ENCODE measurements at places on chromosomes 12 and 14.

- no peak for DNase-seq
Observed at GRCh38 chr14:105141026-105141425, 27.6 kb downstream of the JAG2 start.

- no peak for DNase-seq
Observed at GRCh38 chr14:30195941-30196340, 268.3 kb upstream of the PRKD1 start.

GRCh38 chr12:53187145-53187899, 6.6 kb upstream of the CSAD start:
- DNase-seq = no peak

DNA sequence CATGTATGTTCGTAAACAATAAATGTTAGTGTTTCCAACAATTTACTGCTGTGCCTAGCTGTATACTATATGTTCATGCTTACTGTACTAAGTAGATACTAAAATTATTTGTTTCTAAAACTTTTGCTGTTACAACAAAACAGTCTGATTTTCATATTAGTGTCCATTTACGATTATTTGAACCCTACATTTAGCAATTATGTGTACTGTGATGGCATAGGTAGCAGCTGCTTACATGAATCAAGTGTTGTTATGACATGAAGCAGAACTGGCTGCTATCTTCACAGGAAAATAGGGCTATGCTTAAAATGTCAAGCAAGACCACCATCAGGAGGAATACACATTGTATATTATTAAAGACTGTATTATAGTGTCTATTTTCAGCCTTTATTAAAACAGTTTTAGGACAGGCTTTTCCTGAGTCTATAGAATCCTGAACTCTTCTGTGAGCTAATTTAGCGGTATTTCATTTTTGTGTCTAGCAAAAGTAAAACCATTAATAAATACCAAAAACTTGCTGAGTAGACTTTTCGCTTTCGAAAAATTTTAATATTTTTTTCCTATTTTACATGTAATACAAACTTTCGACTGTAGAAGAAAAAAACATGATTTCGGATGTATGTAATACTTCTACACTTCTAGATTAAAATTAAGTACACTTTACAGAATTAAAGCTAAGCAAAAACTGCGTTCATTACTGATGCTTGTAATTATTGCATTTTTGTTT, 1.1 kb upstream of the WDR89 start:
- DNase-seq = no peak

DNA sequence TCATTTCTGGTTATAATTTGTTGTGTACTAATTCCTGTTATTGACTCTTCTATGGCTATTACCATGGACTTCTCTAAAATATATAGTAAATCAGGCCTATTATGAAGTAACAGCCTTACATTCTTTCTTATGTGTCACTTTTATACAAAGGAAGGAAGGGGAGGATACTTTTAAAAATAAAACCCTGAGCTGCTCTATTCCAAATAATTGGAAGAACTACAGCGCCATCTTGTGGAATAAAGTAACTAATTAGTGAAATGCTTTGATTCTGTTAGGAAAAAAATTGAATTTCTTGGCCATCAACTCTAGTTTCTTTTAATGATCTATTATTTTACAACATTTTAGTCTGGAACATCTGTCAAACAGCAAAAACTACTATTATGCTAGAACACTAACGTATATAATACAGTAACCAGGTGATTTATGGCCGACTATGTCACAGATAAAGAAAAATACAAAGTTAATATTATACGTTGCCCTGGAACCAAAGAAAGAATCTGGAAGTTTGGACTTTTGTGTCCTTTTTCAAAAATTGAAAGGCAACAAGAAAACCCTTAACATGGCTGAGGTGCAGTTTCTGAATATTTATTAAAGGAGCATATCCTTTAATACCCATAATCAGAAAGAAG, 55.0 kb upstream of the NELL2 start:
- peak; percentile 30 for DNase-seq

GRCh38 chr14:104819361-104819781, 18.5 kb downstream of the ZBTB42 start:
- DNase-seq = peak; percentile 26

DNA sequence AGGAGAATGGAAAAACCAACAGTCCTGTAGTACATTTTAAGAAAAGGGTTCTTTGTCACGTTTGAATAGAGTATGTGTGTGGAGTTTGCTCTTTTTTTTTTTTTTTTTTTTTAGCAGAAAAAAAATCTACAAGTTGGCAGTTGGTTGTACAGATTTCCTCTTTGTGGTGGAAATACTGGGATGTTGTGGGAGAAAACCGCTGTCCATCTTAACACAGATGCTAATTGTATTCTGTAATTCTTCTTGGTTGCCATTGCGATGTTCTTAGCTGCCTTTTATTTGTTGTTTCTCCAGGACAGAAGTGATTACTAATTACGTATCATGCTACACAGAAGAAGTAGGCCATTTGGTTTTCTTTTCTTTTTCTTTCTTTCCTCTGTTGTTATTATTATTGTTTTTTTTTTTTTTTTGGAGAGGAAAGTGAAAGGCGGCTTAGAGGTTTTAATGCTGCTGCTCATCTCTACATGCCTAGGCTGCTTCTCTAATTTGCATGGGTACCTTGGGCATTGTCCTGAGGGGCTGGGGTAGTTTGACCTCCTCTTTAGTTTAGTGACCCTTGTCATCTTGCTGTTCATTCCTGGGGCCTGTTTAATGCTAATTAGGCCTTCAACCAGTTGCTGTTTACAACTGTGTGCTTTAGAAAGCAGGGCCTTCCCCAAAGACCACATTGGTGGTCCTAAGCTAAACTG, 94.7 kb downstream of the TMTC2 start:
- peak; percentile 45 for DNase-seq

DNA sequence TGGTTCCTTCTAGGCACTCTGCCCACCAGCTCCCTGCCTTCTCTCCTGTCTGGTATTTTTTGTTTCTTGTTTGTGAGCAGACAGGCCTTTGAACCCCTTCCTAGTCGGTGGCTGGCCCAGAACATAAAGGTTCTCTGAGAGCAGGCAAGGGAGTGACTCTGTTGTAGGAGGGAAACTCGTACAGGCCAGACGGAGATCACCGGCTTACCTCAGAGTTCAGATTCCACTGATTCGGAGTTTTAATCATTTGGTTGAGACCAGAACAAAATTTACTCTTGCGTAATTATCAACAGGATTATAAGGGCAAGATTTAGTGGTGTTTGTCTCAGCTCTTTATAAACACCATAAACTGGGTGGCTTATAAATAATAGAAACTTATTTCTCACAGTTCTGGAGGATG, 128.3 kb downstream of the PLXNC1 start:
- no peak for DNase-seq

DNA sequence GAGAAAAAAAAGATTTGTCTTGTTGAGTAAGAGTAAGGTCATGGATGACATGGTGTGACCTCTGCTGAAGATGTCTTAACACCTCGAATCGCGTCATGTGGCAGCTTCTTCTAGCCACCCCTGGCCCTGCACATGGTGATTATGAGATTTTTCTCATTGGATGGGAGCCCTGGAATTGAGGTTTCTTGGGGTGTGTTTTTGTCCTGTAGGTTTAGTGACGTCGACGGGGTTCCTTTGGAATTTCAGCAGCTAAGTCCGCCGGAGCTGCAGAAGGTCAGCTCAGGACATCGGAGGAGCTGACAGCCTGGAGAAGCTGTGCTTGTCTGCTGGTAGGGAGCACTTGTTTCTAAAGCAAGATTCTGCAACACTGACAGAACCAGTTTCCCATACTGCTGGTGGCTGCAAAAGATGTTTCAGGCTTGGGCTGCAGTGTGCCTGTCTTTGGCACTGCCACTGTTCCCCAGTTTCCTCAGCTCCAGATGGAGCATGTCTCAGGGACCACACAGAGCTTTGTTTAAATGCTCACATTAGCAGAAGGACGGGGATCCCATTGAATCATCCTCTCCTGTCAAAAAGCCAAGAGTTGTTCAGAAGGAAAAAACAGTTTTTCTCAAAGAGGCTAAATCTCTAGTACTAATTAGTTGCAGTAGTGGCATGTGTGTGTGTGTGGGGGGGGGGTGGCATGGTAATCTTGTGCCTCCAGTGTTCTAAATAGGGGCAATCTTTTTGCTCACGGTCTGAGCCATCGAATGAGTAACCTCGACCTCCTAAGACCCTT, 5.2 kb upstream of the FOS start:
- no peak for DNase-seq

- DNase-seq = no peak
Observed at GRCh38 chr12:57215668-57216013, 953 bp upstream of the NXPH4 start.

DNA sequence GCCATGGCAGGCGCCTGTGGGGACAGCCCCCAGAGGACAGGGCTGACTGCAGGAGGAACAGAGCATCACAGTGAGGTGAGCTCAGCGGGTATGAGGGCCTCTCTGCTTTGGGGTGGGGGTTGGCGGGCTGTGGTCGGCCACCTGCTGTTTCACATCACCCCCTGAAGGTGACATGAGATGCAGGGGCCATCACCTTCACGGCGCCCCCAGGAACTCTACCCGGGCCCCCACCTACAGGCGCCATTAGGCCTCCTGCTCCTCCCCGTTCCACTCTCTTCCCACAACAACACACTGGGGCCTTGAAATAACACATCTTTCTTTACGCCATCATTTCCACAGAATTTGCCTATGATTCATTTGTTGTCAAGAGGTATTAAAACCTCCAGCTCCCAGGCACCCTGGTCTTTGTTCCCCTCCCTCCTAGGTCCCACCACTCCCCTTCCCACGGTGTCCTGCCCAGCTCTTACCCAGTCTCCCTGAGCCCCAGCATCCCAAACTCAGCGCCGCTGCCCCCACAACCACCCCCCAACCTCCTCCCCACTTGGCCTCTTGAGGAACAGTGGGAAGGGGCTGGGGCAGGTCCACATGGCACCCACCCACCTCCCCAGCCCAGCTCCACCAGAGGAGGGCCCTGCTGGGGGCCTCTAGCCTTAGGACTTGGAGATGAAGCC, 12.7 kb upstream of the HDAC7 start:
- no peak for DNase-seq

GRCh38 chr12:30753233-30753632, 1.5 kb downstream of the CAPRIN2 start:
- DNase-seq = peak; percentile 48

DNA sequence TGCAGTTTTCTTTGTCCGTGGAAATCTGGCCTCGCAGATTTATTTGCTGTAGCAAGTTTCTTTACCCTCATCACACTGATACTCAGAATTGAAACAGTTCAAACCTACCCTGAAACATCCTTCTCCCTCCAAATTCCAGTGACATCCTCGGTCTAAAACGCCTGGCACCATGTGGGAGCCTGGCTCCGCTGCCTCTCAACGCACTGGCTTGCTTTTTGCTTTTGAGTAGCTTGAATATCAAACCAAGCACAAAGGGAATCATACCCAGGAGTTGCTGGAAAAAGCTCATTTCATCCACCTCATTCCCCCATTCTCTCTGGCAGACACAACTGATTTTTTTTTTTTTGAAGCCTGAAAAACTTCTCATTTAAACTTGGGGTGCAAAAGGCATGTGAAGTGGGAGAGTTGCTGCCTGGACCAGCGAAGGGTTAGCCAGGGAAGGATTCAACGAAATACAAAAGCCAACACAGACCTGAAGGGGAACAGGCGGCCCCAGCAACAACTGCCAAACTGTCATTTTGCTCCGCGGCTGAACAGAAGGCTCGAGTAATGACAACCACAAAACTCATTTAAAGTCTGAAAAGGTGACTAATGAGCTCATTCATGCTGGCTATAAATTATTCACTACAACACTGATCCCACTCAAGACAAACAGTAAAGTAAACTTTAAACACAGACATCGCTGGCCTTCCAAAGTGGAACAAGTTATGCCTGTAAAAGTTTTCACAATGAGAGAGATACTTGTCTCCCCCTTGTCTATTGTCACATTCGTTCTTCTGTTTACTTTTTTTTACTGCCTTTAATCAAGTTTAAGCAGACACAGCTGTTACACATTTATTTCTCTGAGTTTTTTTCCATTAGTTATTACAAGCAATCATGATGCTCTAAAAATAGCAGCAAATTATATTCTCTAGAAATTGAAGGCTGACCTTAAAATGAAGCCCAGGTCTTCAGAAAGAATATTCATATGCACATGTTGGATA, 12.5 kb upstream of the FOXN3 start:
- DNase-seq = no peak

- DNase-seq = no peak
Observed at GRCh38 chr12:45720069-45720468, 9.4 kb upstream of the ARID2 start.

GRCh38 chr14:61479746-61480502, 158.5 kb downstream of the PRKCH start:
- no peak for DNase-seq

DNA sequence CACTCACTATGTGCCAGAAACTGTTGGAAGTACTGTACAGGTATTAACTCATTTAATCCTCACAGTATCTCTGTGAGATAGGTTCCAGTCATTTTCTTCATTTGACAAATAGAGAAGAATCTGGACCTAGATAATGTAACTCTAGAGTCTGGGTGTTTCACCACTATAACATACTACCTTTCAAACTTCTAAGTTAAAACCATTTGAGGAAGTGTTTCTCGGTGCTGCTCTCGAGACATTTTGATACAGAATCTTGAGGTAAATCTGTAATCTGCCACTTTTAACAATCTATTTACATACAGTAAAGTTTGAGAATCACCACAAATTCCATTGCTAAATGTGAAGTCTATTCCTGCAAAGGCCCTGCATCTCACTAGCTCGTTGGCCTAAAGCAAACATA, 8.8 kb downstream of the OLR1 start:
- DNase-seq = no peak

DNA sequence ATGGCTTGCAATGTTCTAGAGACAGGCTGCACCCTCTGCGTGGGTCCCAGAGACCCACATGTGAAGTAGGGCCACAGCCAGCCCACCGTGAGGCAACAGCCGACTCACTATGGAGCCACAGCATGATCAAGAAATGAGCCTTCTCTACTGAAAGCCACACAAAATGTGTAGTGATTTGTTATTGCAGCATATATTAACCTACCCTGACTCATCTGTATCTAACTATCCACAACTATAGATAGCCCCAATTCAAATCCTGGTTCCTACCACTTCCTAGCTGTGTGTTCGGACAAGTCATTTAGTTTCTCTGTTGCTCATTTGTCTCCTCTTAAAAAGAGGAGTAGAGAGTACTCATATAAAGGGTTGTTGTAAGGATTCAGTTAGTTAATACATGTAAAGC, 1152.3 kb downstream of the BCL11B start:
- DNase-seq = no peak

DNA sequence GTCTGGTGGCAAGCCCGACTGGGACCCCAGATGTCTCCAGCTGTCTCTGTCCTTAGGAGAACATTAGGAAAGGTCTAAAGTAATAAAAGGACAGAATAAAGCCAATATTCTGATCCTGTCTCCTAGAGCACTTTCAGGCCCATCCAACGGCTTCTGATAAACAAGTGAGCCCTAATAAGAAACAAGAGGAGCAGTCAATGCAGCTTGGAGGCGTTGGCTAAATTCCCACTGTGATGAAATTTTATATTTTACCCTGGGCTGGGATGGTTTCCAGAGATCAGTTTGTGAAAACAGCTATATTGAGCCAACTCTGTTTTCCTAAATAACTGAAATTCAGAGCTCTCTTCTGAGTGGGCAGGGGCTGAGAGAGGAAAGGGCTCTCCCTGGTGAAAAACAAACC, 55.5 kb upstream of the SRRM4 start:
- DNase-seq = no peak
